Uterus (tissue), 4 donors: ENCODE measurements at places on chromosomes 6 and 20. TPM values are rescaled to one million over a fixed set of nuclear protein-coding genes. Genes with fewer than 3 reads are reported as not detected.

DNA sequence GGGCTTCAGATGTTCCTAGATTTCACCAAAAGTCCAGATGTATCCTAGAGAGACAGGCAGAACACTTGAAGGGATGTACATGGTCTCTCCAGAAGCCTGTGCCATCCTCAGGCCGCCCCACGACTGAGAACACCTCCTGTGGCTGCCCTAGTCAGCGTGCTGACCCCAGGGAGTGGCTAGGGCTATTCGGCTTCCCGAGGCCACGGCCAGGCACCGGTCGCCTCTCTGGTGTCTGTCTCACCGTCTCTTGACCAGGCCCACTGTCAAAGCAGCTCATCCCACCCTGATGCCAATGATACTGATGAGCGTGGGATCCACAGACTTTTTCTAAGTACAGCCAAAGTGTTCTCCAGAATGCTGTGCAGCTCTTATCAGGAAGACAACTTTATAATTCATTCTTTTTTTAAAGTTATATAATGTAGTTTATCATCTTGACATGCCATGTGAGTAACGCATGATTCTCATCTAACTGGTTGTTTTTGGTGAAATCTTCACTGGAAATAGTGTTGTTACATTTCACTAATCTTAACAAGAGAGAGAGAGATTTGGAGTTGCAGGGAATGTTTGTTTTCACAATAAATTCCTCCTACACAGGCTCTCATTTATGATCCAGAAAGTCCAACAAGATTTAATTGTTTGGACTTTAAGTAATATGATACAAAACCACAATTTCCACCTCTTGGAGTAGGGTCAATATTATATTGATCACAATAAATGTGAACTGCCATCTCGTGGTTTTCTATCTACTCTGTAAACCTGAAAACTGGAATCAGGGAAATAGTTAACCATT is 41.7 kb upstream of the KLHL31 start:
- no peak for DNase-seq
- H3K4me3 ChIP-seq: no peak overlapping the region
- H3K4me1 ChIP-seq: no peaks in the 10 kb centered on the region
- H3K27ac ChIP-seq: no peak overlapping the region
- H3K27me3 ChIP-seq: no peaks in the 10 kb centered on the region

DNA sequence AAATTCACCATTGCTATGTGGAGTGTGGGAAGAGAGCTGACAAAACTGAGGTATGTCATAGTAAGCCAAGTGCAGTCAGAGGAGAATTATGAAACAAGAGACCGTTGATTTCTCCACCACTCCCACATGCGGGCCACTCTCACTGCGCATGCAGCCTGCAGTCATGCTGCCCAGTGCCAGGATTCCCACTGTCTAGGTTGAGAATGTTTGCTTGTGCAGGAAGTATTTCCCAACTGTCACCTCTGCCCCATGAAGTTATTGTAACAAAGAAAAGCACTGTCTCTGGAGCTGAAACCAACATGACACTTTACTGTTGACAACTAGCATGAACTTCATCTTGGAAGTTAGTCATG is 18.7 kb upstream of the SFT2D1 start:
- H3K36me3 ChIP-seq: no peaks in the 10 kb centered on the region
- no peak overlapping the region for H3K4me3 ChIP-seq
- no peaks in the 10 kb centered on the region for H3K4me1 ChIP-seq
- no peak overlapping the region for H3K27ac ChIP-seq
- no peaks in the 10 kb centered on the region for H3K27me3 ChIP-seq

GRCh38 chr20:22455259-22455658 is 129.1 kb downstream of the FOXA2 start:
- H3K36me3 ChIP-seq: no peaks in the 10 kb centered on the region
- DNase-seq: no peak
- no peak overlapping the region for H3K27ac ChIP-seq
- H3K4me1 ChIP-seq: no peaks in the 10 kb centered on the region
- no peaks in the 10 kb centered on the region for H3K27me3 ChIP-seq

DNA sequence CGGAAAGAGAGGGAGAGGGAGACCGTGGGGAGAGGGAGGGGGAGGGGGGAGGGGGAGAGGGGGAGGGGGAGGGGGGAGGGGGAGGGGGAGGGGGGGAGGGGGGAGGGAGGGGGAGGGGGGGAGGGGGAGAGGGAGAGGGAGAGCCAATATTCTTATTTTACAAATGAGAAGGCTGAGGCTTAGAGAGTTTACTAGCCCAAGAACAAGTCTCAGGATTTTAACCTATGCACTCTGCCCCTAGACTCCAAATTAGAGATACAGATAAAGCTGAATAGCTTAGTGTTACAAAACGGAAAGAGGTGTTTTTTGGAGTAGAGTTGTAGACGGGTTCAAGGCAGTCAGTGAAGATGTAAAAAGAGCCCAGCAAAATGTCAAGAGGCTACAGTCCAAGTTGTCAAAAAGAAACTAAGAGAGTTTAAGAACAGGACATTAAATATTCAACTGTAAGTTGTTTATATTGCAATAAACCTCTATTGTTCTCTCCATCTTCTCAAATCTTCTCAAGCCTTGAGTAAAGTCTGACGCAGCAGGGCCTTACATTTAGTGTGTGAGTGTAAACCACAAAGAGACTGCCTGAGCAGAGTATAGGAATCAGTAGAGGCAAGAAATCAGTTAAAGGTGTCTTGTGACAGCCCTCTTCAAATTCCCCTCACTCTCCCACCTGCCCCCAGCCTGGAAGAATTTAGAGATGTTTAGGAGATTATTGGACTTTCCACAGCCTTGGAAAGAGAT is 34.9 kb upstream of the AKIRIN2 start:
- DNase-seq: no peak
- H3K4me1 ChIP-seq: peaks cover 5% of the 10 kb centered on the region
- H3K36me3 ChIP-seq: no peaks in the 10 kb centered on the region
- no peak overlapping the region for H3K4me3 ChIP-seq

- no peaks in the 10 kb centered on the region for H3K36me3 ChIP-seq
- H3K27me3 ChIP-seq: no peaks in the 10 kb centered on the region
- DNase-seq: no peak
- H3K4me3 ChIP-seq: no peak overlapping the region
- H3K4me1 ChIP-seq: no peaks in the 10 kb centered on the region
These were observed 18.3 kb upstream of the GPRC6A start for GRCh38 chr6:116847227-116847626.

Gene DOK5
- 1.4 TPM for total RNA-seq

GRCh38 chr6:82264824-82265223 is 17.3 kb upstream of the IBTK start:
- no peaks in the 10 kb centered on the region for H3K36me3 ChIP-seq
- no peaks in the 10 kb centered on the region for H3K4me1 ChIP-seq
- no peak overlapping the region for H3K27ac ChIP-seq
- DNase-seq: no peak

Gene ZSWIM1
- total RNA-seq: 12.2 TPM

DNA sequence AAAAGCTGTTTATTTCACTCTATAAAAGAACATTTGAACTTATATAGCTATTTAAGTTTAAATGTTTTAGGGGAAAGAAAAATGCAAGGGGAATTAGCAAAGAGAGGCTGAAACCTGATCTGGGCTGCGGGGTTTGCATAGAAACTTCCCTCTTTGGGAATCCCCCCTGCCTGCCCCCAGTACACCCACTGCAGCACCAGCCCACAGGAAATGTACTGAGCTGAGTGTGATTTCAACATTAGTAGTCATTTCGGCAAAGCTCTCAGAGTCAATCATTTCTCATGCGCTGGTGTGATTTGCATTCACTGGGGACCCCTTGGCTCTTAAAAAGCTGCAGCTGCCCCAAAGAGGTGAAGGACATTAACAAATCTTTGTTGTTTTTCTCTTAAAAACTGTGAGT is 859.4 kb downstream of the MAFB start:
- no peaks in the 10 kb centered on the region for H3K4me1 ChIP-seq
- H3K27ac ChIP-seq: no peak overlapping the region
- no peaks in the 10 kb centered on the region for H3K36me3 ChIP-seq
- no peaks in the 10 kb centered on the region for H3K27me3 ChIP-seq
- DNase-seq: no peak

DNA sequence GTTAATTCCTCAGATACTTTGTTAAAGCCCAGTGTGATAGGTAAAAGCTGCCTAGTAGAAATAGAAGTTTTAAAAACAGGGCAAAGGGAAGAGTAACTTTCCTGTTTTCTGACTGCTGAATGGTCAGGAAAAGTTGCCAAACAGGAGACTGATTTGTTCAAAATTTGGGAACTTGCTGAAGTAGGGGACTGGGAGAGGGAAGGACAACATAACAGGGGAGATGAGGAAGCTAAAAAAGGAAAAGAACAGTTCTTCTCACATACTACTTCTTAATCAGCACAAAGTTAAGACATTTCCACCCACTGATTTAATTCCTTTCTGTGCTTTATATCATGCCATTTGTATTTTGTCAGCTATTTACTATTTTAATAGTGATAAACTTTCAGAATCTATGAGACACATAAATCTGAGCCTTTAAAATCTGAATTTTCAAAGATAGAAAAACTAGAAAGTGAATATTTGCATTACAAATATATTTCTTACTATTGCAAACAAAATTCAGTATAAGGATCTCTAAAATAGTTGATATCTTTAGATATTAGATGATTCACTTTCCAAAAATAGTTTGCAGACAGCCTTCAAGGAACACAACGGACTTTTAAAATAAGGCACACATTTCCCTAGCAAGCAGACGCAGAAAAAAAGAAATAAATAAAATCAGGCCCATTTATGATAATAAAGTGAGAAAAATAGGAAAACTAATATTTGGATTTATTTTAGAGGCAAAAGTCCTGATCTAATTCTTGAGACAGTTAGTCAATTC is 36.9 kb upstream of the SLC16A10 start:
- H3K4me3 ChIP-seq: no peak overlapping the region
- no peaks in the 10 kb centered on the region for H3K4me1 ChIP-seq
- H3K36me3 ChIP-seq: no peaks in the 10 kb centered on the region
- H3K27me3 ChIP-seq: no peaks in the 10 kb centered on the region
- H3K27ac ChIP-seq: no peak overlapping the region

DNA sequence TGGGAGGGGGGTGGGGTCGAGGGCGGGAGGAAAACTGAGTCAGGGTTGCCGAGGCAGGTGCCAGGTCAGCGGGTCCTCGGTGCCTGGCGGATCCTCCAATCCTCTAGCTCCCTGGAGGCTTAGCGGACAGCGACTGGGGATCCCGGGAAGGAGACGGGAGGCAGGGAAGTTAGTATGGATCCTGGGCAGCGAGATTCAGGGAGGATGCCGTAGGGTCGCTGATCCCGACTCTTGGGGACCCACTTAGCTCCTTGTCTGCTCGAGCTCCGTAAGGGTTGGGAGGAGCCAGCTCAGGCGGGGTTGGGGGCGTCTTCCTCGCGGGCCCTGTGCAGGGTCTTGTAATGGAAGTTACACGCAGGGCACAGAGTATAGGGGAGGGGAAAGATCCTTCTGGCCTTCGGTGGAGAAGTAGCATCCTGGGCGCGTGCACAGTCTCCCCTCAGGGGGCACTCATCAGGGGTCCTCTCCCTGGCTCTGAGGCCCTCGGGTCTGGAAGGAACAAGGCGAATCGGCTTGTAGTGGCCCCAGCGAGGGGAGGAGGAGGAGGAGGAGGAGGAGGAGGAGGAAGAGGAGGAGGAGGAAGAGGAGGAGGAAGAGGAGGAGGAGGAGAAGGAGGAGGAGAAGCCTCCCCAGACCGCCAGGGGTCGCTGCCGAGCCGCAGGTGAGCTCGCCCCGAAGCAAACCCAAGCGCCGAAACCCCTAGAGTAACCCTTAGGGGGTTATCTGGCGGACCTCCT is 6.4 kb upstream of the SLC12A5 start:
- no peak overlapping the region for H3K4me3 ChIP-seq
- no peak overlapping the region for H3K27ac ChIP-seq
- H3K4me1 ChIP-seq: no peaks in the 10 kb centered on the region
- no peak for DNase-seq
- H3K27me3 ChIP-seq: peaks cover 29% of the 10 kb centered on the region
- no peaks in the 10 kb centered on the region for H3K36me3 ChIP-seq

DNA sequence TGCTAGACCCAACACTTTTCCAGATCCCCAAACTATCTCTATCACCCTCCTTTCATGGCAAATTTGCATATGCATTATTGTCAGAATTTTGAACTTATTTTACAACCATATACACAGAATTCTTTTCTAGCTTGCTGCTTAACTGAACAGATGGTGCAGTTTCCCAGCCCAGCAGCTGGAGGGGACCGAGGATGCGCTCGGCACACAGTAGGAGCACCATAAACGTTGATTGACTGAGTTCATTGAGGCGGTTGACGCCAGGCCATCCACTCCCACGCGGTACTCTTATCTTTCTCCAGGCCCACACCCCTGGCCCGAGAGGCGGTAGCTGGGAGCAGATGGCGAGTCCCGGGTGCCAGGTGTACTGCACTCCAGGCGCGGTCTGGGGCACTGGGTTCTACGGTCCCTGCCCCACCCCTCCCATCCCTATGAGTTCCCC is 6.8 kb upstream of the SOX4 start:
- DNase-seq: peak; percentile 46
- peak overlapping the region; percentile 88 for H3K27ac ChIP-seq
- H3K4me1 ChIP-seq: no peaks in the 10 kb centered on the region
- H3K27me3 ChIP-seq: no peaks in the 10 kb centered on the region
- H3K36me3 ChIP-seq: no peaks in the 10 kb centered on the region

GRCh38 chr6:137265561-137266308 is 46.5 kb upstream of the IFNGR1 start:
- H3K27ac ChIP-seq: no peak overlapping the region
- DNase-seq: no peak
- no peaks in the 10 kb centered on the region for H3K4me1 ChIP-seq
- H3K27me3 ChIP-seq: no peaks in the 10 kb centered on the region

GRCh38 chr6:158416883-158417759 is 104.9 kb downstream of the TULP4 start:
- no peak for DNase-seq
- no peaks in the 10 kb centered on the region for H3K36me3 ChIP-seq
- no peak overlapping the region for H3K27ac ChIP-seq
- H3K27me3 ChIP-seq: no peaks in the 10 kb centered on the region
- no peaks in the 10 kb centered on the region for H3K4me1 ChIP-seq

DNA sequence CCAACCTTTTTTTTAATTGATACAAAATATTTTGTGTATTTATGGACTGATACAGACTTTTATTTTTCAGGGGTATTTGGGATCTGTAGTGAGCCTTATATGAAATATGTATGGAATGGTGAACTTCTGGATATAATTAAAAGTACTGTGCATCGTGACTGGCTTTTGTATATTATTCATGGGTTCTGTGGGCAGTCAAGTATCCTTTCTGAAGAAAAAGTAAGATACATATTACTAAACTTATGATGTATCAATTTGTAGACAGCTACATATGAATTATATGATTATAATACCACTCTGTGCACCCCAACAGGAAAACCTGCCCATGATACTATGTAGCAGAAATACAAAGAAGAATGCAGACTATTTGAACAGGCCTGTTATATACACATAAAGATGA is 47.2 kb downstream of the FIG4 start:
- no peaks in the 10 kb centered on the region for H3K36me3 ChIP-seq
- H3K27ac ChIP-seq: no peak overlapping the region
- no peaks in the 10 kb centered on the region for H3K27me3 ChIP-seq
- no peaks in the 10 kb centered on the region for H3K4me1 ChIP-seq

Gene UNC5CL
- total RNA-seq: not detected

Gene SAMD10
- 0.83 TPM for total RNA-seq

- no peaks in the 10 kb centered on the region for H3K4me1 ChIP-seq
- H3K36me3 ChIP-seq: no peaks in the 10 kb centered on the region
- H3K27me3 ChIP-seq: no peaks in the 10 kb centered on the region
- no peak overlapping the region for H3K27ac ChIP-seq
- DNase-seq: no peak
These were observed 70.2 kb upstream of the EEF1E1 start for GRCh38 chr6:8172530-8172929.
